Activated CD4-positive, alpha-beta T cell treated with anti-CD3 and anti-CD28 coated beads, Interleukin-2, Interleukin-6, amounts not matched to agents 100 ng/mL and 50 ng/mL, durations not matched to agents 16 hours and 8 hours (primary cell): ENCODE measurements at places on chromosomes 12 and 14.
A peak's percentile ranks its signal among the peaks of the same experiment; 100 is the strongest.

GRCh38 chr12:75666939-75667334, 155.5 kb upstream of the KRR1 start:
- DNase-seq, result no peak

GRCh38 chr12:22100958-22101748, 55.1 kb downstream of the CMAS start:
- peak; percentile 56 for DNase-seq

DNA sequence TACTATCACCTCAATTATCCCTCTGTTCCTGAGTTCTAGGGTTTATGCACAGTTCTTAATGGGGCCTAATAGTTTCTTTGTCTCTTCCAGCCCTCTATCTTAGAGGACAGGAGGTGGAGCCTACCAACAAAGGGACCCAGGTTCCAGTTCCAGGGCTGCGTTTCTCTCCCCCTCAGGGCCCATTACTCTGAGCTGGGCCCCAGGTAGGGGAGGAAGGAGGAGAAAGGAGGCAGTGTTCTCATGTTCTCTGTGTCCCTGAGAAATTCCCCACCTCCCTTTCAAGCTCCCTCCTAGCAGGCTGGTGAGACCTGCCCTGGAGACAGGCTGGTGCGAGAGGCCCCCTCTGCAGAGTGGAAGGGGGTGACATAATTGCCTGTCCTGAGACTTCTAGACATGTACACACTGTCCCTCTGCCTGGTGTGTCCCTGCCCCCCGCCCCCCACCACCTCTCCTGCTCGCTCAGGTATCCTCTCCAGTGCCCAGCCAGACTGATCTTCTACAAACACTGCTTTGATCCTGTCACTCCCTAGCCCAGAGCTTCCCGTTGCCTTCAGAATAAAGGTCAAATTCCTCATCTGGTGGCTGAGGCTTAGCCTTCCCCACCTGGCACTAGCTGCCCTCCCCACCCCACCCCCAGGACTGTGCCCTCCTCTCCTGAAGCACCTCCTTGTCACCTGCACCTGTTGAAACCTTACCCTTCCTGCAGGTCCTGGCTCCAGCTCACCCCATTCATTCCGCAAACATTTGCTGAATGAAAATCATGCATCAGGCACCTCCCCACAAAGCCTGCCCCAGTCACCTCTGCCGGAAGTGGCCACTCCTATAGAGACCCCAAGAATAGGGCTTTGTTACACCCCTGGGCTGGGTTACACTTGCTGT, 21.1 kb upstream of the KRT8 start:
- no peak for DNase-seq

DNA sequence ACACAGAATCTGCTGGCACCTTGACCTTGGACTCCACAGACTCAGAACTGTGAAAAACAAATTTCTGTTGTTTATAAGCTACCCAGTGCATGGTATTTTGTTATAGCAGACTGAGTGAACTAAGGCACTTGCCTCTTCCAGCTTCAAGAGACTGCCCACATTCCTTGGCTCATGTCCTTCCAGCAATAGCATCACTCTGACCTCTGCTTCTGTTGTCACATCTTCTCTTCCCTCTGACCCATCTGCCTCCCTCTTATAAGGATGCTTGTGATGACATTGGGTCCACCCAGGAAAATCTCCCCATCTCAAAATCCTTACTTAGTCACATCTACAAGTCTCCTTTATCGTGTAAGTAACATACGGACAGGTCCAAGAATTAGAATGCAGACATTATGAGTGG, 200.4 kb downstream of the PIK3C2G start:
- DNase-seq, result no peak

GRCh38 chr14:29528889-29529288, 398.8 kb downstream of the PRKD1 start:
- no peak for DNase-seq

- no peak for DNase-seq
Observed at GRCh38 chr14:90426031-90426540, 29.3 kb downstream of the CALM1 start.

DNA sequence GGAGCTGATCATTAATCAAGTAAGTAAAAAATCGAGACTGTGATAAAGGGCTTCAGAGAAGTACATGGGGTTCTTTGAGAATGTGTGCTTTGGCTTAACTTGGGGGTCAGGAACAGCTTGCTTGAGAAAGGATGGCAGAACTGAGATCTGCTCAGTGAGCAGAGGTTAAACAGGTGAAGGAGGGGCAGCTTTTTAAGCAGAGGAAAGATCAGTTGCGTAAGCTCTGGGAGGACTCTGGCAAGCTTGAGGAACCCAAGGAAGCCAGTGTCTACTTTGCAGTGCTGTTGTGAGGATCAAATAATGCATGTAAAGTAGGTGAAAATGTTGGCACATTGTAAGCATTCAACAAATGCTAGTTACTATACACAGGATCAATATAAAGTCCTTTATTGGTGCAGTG, 30.6 kb downstream of the WIF1 start:
- no peak for DNase-seq

GRCh38 chr12:48954841-48955501, 2.3 kb downstream of the ARF3 start:
- DNase-seq, result no peak

DNA sequence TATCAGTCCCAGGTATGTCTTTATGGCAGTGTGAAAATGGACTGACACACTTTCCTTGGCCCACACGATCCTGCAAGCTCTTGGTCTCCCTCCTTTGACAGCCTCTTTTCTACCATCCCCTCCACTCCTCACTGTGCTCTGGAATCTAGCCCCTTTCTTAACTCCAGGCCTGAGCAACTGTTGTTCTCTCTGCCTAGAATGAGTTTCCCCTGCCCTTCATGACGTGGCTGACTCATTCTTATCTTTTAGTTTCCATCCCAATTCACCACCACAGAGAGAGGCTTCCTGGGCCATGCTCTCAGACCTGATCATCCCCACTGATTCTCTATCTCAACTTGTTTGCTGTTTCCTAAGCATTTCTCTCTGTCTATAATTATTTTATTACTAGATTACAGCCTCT, 157.4 kb upstream of the HMGA2 start:
- DNase-seq, result peak; percentile 77

DNA sequence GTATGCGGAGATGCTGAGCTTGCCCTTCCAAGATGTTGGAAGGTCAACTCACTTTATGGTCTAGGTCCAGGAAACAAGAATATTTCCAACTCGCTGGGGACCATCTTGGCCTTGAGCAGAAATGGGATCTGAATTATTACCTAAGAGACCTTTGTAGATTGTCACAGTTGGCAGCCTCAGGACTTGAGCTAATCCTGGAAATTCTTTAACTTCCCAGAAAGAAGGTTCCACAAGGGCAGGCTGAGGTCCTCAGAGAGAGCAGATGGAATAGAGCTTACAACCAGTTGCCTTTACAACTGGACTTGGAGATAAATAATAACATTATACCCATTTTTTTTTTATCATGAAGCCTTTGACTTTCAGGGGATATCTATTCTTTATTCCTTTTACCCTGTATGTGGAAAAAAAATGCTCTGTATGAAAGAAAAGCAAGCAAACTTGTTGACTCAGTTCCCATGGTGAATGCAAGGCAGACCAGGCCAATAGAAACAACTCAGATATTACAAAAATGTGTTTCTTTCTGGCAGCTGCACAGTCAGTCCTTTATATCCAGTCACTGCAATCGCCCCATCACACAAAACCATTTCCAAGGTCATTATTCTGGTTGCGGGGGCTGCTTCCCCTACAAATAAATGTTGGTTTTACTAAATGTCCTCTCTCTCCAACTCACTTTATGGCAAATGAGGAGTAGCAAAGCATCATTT, 401.4 kb downstream of the ZFP36L1 start:
- DNase-seq, result no peak

- no peak for DNase-seq
Observed at GRCh38 chr12:1220127-1221092, 229.4 kb downstream of the ERC1 start.

- DNase-seq, result no peak
Observed at GRCh38 chr12:67788118-67788517, 139.6 kb downstream of the DYRK2 start.

- DNase-seq, result no peak
Observed at GRCh38 chr12:105850103-105850968, 288.4 kb downstream of the NUAK1 start.

GRCh38 chr14:96271421-96271762, 15.4 kb downstream of the BDKRB1 start:
- no peak for DNase-seq

GRCh38 chr12:90244232-90244631, 535.6 kb upstream of the ATP2B1 start:
- DNase-seq, result no peak

DNA sequence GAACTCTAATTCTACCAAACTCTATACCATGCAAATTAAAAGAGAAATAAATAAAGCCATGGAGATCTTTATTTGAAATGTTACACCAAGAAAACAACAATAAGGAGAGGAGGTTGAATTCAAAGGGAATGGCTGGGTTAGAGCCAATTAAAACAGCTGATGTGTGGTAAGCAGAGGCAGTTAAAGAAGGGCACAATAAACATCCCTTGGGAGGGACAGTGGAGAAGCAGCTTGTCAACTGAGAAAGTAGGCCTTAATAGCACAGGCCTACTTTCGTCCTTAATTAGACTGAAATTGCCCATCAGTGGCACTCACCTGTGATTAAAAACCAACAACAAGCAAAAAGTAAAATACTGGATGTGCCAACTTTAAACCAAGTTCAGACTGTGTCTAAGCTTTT, 16.3 kb upstream of the NAV3 start:
- DNase-seq, result no peak

DNA sequence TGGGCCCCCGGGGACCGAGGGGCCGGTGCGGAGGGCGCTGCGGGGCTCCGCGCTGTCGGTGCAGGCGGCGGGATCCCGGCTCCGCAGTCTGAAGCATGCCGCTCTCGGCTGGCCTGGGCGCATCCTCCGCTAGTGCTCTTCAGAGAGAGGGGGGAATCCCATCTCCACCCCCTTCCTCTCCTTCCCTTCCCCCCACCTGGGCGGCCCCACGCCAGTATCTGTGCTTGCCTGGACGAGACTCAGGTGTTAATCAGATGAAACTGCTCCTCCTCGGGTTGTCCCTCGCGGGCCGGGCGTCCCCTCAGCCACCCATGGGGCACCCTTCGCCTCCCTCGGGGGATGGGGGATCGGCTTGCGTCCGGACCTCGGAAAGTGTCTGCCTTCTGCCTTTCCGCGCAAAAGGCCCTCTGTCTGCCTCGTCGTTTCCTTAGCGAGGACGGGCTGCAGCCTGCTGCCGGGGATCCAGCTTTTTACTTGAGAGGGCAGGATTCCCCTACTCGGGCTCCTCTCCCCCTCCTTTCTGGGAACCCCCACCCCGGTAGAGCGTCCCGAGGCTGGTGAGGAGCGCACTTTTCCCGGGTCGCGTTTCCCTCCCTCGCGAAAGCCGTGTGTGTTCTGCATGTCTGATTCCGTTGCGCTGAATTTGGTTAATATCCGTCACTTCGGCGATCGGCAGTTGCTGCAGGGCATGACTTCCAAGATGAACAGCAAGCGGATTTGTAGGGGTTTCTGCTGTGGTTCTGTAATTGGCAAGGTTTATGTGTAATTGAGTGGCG, 1.1 kb downstream of the GPHN start:
- peak; percentile 61 for DNase-seq

DNA sequence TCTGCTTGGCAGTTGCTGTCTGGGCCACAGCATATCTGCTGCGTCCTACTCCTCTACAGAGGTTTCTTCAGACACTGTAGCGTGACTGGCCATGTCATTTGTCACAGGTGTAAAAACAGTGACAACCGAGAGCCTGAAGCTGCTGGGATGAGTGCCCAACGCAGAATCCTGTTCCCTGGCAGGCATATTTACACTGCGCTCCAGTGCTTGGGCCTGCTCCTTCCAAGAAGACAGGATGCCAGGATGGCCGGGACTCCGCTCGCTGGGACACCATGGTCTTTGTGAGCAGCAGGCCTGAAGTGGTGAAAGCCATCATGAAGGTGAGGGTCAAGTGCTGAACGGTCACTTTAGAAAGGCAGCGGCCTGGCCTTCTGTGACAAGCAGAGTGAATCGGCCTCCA, 171.4 kb downstream of the EMP1 start:
- no peak for DNase-seq

- DNase-seq, result no peak
Observed at GRCh38 chr14:20204721-20205120, 14.0 kb downstream of the OR11G2 start.

- no peak for DNase-seq
Observed at GRCh38 chr14:57559576-57559975, 65.9 kb upstream of the CCDC198 start.

- no peak for DNase-seq
Observed at GRCh38 chr12:10612110-10612509, 1.3 kb downstream of the MAGOHB start.

DNA sequence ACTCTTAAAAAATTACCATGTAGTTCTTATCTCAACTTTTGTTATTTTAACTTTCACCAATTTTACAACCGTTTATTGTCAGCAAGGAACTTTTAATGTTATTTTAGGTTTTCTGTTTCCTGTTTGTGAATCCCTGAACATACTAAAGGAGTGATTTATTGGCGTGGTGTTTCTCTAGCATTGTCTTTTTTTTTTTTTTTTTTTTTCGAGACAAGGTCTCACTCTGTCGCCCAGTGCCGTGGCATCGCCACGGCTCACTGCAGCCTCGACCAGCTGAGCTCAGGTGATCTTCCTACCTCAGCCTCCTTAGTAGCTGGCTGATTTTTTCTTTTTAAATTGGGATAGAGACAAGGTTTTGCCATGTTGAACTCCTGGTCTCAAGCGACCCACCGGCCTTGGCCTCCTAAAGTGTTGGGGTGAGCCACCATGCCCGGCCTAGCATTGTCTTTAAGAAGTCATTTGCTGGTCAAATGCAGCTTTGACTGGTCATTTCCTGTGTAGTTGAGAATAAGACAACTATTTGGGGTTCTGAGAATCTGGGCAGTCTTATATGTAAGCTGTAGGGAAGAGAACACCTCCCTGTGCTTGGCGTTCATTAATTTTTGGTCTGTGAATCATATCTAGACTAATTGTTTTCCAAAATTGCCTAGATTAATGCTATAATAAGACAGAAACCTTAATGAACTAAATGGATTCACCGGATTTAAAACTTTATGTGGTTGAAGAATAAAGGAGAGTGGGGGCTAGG, 2.1 kb downstream of the WASHC4 start:
- peak; percentile 44 for DNase-seq

DNA sequence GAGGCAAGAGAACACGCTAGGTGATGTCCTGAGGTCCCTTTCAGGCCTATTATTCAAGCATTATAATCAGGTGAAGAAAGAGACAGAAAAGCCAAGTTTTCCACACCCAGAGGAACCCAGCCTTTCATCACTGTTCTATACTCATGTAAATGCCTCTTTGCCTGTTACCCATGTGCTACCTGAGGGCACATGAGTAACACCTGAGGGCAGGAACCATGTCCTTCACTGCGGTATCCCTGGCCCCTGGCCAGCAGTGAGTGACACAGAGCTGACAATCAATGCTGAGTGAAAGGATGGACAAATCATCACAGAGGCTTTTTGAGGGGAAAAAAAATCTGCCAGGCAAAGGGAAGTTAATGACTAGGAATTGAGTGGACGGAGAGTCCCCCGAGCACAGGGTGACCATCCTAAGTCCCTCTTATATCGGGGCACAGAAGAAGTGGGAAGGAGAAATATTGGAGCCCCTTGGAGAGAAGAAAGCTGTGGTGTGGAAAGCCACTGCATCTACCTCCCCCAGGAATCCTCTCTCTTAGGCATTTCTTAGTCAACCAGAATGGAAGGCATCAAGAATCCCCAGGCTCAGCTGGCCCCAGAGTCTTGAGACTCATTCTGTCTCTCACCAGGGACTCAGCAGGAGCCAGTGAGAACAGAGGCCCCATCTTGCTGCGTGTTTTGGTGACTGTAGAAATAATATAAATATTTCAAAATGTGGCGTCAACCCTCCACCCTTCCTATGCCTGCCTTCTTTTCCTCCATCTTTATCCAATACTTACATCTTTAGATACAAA, 212.9 kb downstream of the DPF3 start:
- DNase-seq, result no peak

GRCh38 chr12:55469291-55469690, 647 bp downstream of the OR6C70 start:
- DNase-seq, result no peak
